ENCODE measurements at places on chromosomes 1 and 21.

- no peak for DNase-seq
These were observed at the start of gene FMO5 for GRCh38 chr1:147225193-147225730. FMO5 (minus strand) TSS chr1:147225339; CDS start chr1:147225029, 310 bp downstream.

DNA sequence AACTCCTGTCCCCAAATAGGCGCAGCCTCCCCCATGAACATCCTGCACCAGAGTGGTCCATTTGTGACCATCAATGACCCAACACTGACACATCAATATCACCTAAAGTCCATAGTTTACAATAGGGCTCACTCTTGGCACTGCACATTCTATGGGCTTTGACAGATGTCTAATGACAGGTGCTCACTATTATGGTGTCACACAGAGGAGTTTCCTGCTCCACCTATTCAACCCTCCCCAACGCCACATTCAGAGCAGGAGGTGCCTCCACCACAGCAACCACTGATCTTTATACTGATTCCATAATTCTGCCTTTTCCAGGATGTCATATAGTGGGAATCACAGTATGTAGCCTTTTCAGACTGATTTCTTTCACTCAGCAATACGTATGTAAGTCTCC, 24.2 kb downstream of the GNG4 start:
- no peak for DNase-seq

DNA sequence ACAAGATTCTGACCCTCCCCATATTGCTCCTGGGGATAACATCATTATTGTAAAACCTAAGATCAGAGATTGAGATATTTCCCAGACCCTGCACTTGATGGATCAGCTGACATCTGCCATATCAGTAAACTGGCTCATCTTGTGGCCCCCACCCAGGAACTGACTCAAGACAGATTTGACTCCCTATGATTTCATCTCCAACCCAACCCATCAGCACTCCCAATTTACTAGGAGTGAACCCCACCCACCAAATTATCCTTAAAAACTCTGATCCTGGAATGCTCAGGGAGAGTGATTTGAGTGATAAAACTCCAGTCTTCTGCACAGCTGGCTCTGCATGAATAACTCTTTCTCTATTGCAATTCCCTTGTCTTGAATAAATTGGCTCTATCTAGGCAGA, 6.1 kb upstream of the CLCC1 start:
- no peak for DNase-seq

DNA sequence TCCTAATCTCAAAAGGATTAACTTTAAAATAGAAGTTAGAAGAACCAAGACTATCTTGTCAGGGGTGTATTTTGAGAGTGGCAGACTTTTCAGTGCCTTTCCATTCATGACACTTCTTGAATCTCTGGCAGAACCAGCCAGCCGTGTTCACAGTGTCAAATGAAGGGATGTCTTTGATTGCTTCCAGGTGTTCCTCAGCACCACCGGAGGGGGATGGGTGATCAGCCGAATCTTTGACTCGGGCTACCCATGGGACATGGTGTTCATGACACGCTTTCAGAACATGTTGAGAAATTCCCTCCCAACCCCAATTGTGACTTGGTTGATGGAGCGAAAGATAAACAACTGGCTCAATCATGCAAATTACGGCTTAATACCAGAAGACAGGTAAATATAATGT, 32.3 kb downstream of the FMO1 start:
- DNase-seq = no peak

DNA sequence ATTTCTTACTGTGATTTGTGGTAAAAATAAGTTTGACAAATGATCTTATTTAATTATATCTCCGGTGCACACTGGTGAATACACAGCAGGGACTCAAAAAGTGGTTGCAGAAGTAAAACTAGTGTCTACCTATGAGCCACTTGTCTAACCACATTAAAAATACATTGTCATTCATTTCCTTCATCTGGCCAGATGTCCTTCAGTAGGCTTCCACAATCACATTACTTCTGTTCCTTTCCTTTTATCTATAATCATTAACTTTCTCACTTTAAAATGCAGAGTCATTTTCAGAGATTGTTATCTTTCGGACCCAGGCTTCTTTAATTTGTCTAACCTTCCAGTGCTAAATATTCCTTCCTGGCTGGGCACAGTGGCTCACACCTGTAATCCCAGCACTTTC, 3.0 kb downstream of the RBBP5 start:
- DNase-seq = no peak

- DNase-seq = no peak
These were observed 71.7 kb downstream of the RPS27 start for GRCh38 chr1:154062309-154062708.

DNA sequence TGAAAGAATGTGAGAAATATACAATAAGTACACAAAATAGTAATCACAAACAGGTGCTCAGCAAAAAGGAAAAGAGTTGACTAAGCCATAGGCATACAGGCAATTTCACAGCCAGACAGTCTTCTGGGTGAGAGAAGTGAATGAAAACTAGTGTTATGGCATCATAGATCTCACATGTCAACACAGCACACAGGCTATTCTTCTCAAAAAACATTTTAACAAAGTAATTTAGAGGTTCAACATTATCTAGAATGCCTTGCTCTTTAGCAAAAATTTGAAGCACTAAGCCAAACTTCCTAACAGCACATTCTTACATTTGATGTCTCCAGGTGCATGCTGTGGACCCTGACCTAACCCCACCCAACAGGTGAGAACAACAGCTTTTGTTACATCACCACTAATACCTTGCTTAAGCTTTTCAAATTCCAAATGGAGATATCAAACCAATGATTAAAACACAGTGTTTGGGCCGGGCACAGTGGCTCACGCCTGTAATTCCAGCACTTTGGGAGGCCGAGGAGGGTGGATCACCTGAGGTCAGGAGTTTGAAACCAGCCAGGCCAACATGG, 30.5 kb downstream of the OTUD7B start:
- no peak for DNase-seq

- DNase-seq = no peak
These were observed 5.9 kb downstream of the KIAA2013 start for GRCh38 chr1:11920239-11920903.

- no peak for DNase-seq
These were observed 43.5 kb downstream of the LPAR3 start for GRCh38 chr1:84849357-84849975.

- DNase-seq = no peak
These were observed 27.6 kb downstream of the CD247 start for GRCh38 chr1:167490765-167491164.

DNA sequence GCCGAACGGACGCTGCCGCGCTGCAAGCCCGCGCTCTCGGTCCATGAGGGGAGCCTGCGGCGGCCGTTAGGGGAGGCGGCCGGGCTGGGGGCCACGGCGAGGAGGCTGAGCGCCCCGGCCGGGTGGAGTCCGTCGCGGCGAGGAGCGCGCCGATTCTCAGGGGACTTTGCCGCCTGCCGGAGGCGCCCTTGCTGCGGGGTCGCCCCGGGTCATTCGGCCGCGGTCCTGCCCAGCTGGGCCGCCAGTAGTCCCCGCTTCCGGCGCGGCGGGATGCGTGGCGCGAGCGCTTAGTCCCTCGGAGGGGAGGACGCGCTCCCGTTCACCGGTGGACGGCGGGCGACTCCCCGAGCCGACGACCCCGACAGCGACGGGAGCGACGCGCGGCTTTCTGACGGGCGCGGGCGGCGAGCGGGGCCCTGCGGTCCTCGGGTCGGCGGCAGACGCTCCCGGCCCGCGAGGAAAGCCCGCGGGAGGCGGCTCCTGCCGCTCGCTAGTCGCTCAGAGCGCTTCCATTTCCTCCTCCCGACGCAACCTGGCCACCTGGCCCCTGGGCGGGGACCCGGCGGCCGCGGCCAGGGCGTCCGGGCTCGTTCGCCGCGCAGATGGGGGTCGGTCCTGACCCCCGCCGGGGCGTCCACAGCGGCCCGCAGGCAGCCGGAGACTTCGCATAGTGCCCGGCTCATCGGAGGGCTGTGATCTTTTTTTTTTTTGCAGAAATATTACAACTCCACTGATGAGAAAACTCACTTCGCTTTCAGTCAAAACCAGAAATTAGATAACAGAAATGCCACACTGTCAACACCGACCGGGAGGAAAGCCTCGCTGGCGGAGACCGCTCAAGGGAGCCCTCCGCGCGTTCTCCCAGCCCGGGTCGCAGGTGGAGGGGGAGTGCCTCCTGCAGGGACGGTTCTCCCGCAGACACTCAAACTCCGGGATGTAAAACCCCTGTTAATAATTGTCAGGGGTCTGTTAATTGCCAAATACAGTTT, 641 bp upstream of the ZBTB21 start:
- no peak for DNase-seq

DNA sequence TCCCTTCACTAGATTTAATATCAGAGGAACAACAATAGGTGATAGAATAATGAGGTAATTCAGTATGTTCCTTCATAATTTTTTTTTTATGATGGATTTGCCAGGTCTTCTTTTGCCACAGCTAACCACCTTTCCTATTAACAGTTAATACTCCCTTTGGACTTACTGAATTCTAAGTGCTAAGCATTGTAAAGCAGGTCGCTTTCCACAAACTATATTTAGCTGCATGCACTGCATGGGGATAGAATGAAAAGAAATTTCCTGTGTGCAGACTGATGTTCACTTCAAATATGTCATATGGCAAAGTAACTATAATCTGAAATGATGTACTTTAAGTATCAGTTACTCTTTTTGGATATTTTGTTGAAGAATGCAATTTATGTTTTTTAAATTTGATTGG, 85.8 kb downstream of the GPR161 start:
- DNase-seq = no peak

- no peak for DNase-seq
These were observed 1.5 kb upstream of the MCOLN3 start for GRCh38 chr1:85049735-85050166.

DNA sequence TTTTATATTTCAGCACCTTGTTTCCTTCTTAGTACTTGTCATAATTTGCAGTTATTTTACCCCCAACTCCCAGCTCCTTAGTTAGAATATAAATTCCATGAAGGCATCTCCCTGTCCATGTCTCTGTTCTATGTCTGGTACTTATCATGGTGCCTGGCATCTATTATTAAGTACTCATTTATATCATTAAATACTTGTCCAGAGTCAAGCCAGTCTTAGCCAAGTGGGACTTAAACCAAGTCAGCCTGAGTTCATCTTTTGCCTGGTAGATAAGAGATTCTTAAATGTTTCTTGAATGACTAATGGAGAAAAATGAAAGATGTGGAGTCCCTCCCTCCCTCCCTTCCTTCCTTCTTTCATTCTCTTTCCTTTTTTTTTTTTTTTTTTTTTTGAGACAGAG, 9.4 kb downstream of the SLC25A44 start:
- no peak for DNase-seq

GRCh38 chr21:45026826-45027225, 47.6 kb upstream of the ADARB1 start:
- DNase-seq = no peak

- DNase-seq = no peak
These were observed 43.2 kb downstream of the SLC44A3 start for GRCh38 chr1:94863297-94863911.

DNA sequence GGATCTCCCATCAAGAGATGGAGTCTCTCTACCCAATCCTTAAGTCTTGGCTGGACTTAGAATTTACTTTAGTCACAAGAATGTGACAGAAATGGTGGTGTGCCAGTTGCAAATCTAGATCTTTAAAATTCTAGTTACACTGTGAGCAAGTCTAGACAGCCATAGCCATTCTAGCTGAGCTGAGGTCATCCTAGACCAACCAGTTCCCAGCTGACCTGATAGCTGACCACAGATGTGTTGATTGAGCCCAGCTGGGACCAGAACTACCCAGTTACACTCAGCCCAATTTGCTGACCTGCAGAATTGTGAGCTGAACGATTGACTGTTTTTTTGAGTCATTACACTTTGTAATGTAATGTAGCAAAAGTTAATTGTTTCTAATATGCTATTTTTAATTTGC, 251.8 kb downstream of the ADGRL2 start:
- no peak for DNase-seq

DNA sequence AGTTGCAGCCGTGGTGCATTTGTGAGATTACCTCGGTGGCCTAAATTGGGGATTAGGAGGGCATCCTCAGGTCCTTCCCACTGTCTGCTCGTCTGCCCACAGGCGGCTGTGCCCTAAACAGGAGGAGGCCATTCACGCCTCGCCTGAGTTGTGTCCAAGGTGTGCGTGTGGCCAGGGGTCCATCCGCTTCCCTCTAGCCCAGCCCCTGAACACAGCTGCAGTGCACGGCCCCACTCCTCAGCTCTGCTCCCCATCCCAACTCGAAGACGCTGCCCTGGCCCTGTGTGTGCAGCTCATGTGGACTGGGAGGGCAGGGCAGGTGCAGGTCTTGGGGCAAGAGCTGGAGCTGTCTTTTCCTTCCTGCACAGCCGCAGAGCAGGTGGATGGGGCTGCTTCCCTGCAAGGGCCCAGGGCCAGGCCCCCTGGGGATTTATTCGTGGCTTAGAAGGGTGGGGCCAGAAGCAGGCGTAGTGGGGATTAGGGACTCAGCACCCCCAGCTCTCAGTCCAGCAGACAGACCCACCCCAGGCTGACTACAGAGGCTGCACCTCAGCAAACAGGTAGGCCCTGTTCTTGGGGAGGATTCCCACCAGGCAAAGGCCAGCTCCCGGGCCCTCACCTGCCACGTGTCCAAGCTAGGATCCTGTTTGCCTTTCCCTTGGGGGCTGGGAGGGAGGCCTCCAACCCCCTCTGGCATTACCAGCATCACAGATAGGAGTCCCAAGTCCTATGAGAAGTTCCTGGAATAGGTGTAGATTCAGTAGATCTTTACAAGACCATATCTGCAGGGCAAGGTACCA, 4.3 kb downstream of the GUK1 start:
- DNase-seq = no peak

- no peak for DNase-seq
These were observed 245.4 kb downstream of the NPHP4 start for GRCh38 chr1:5746611-5747425.

- no peak for DNase-seq
These were observed 171.2 kb downstream of the SEC16B start for GRCh38 chr1:177798614-177799013.

DNA sequence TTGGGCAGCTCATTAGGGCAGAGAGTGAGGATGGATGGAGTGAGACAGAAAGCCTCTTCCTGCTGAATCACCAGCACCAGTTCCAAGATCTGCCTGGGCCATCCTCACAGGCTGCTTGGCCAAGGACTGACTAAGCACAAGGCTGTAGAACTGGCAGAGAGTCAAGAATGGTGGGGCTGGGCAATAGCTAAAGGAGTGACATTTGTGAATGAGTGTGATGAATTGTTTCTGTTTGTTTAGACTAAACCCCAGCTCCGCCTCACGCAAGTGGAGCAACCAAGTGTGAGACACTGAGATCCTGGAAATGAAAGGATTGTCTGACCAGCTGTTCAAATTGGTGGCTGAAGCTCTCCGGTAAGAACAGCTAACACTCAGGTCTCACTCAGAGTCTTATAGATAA, 38.6 kb downstream of the BRINP2 start:
- DNase-seq = peak; percentile 40

- no peak for DNase-seq
These were observed 135.1 kb upstream of the MROH9 start for GRCh38 chr1:170800265-170800664.
